ENCODE measurements at places on chromosomes 5 and 9. TPM values are rescaled to one million over a fixed set of nuclear protein-coding genes. Genes with fewer than 3 reads are reported as not detected.

PCDHGB3 gene
- total RNA-seq: 10.0 TPM

- no peak for ATAC-seq
These were observed 779.9 kb upstream of the CDH6 start for GRCh38 chr5:30413540-30413939.

GRCh38 chr9:38018958-38019602, 49.9 kb downstream of the SHB start:
- ATAC-seq: peak; percentile 56

GRCh38 chr5:145028626-145029025, 806.5 kb downstream of the PRELID2 start:
- ATAC-seq: no peak

GRCh38 chr5:68426586-68426985, 211.0 kb downstream of the PIK3R1 start:
- no peak for ATAC-seq
